Inflammatory macrophage (primary cell): ENCODE measurements at places on chromosomes 1 and 21.

DNA sequence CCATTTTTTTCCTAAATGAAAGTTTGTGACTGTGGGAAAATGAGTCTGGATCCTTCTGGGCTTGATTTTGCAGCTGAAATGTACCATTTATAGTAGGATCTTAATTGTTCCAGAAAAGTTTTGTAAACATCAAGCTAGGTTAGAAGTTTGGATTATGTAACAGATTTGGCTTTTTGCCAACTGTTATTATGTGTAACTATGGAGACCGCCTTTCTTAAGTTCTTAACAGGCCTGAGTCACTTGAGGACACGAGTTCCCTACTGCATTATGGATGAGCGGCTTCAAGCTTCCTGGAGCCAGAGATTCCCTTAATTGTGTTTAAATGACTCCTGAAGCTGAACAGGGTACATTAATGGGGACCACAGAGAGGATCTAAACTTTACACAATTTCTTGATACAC is 22.2 kb downstream of the SLC25A33 start:
- DNase-seq, result peak; percentile 84

GRCh38 chr1:78526496-78526895 is 35.7 kb downstream of the PTGFR start:
- no peak for DNase-seq

DNA sequence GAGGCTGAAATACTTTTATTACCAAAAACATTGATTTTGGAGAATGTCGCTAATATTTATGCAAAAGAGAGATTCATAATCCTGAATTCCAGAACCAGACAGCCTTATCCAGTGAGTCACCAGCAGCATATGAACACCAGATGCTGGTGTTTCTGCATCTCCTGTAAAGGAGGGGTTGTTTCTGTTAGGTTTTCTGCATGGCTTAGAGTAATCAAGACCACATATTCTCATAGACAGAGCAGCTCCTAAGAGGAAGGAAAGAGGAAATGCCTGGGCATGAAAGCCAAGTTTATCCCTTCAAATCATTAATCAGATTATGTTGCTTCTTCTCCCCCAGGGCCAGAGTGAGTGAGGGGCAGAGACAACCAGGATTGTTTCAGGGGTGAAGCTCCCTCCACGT is 86.2 kb downstream of the NGF start:
- no peak for DNase-seq

DNA sequence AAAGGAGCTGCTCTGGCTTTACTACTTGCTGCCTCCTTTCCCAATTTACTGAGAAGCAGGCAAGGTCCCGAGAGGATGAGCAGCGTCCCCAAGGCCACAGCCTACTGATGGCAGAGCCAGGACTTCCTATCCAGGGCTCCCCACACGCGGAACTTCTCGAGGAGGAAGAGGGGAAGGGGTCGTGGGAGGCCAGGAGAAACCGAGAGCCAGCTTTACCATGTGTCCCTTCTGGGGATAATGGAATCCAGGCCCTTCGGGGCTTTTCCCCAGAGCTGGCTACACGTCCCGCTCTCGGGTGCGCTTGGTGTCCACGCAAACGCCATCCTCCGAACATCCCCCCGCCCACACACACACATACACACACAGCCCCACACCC is 4.3 kb upstream of the CCN1 start:
- no peak for DNase-seq

DNA sequence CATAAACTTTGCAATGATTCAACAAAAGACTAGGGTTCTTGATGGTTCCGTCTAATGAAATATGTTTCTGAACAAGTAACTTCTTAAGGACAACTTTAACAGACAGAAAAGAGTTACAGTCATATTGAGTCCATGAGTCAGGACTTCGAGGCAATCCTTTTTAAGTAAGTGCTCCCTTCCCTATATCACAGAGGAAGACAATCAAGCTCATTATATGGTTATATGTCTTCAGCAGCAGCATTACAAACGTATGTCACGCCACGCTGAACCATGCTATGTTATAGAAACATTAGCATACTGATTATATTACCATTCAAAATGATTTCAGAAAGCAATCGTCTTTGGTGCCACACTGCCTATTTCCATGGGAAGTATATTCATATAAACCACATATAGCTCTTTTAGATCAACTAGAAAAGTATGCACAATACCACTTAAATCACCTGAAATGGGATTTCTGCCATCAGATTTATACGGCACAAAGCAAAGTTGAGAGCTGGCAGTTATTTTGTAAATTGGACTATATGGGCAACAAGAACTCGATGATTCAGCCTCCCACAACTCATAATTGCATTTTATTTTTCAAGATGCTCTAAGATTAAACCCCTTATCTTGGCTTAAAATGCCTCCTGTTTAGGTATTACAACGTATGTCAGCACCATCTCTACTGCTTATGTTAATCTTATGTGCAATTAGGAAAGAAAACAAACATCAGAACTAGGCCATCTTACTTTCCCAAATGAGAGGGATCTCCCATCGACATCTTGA is 111.3 kb upstream of the SAMSN1 start:
- DNase-seq, result no peak

- no peak for DNase-seq
Measured at GRCh38 chr1:88509379-88509778, 174.7 kb upstream of the PKN2 start.

DNA sequence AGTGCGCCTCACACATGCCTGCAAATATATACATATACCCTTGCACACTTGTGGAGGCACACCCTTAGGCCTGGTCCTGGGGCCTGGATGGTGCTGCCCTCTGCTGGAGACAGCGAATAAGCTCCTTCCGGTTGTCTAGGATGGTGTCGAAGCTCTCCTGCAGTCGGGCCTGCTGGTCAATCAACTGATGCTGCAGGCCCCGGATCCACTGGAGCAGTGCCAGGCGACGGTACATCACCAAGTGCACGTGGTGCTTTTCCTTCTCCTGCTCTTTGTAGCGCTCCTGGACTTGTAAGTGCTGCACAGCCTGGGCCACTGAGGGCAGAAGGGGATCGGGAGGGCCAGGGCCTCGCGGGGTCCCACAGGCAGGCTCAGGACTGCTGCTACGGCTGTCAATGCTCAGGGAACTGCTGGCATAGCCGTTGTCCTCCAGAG is 3.1 kb downstream of the C1orf216 start:
- DNase-seq, result peak; percentile 79

DNA sequence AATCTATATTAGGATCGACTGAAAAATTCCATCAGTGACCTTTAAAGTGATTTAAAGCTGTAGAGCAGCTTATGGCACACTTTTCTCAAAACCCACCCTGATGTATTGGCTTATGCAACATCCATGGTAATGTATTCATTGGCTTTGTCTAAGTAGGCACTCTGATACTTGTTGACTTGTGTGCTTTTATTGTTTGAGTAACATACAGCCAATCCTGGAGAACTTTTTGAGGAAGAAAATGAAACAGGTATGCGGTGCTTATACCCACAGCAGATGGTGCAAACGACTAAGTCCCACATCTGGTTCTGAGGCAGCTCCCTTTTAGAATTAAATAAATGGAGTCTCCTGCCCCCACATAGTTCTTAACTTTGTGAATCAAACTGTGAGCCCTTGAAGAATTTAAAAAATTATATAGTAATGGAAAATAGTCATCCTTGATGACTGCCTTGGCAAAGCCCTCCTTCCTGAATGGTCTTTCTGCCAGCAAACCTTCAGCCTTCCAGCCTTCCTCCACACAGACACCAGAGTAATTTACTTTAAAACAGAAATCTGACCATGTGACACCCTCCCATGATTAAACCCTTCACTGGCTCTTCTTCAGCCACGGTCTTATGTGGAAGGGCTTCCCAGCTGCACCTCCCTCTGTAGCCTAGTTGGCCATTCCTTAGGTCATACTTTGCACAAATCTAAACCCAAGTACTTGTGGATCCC is 116.0 kb downstream of the BCAR3 start:
- DNase-seq, result no peak

DNA sequence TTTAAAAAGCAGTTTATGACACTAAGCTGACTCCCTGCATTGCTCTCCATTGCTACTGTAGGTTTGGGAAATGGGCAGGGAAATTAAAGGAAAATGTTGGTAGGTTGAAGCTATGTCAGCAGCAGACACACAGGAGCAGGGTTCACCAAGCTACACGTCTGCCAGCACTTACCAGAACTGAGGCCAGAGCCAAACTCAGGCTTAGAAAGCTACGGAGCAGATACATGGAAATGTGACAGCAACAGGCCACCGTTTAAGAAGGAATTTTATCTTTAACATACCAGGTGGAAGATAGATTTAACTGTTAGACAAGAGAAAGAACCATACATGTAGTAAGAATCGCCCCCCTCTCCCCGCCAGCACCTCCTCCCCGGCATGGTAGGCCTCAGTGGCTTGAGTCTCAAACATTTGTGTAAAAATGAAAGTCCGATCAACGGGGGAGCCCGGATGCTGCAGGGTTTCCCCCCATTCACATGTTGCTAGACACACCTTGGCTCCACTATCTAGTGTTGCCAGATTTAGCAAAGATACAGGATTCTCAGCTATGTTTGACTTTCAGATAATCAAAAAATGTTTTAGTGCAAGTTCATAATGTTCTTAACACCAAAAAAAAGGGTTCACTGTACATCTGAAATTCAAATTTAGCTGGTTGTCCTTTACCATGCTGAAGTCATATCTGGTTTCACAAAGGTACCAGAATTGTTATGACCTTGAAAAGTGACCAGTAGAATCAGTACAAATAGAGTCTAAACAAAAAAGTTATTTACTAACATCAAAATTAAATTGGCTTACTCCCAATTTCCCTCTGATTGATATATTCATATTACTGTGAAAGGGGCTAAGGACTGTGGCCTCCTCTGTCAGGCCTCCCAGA is 6.7 kb downstream of the OR2T11 start:
- DNase-seq, result no peak

DNA sequence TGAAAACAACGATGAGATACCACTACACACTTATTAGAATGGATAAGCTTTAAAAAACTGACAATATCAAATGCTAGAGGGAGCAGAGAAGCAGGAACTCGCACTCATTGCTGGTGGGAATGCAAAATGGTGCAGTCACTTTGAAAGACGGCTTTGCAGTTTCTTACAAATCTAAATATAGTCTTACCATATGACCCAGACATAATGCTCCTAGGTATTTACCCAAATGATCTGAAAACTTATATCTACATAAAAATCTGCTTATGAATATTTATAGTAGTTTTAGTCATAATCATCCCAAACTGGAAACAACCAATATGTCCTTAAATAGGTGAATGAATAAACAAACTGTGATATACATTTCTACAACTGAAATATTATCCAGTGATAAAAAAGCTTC is 430.9 kb downstream of the MATN1 start:
- DNase-seq, result no peak

GRCh38 chr1:118649369-118650106 is 338.6 kb downstream of the TBX15 start:
- no peak for DNase-seq

DNA sequence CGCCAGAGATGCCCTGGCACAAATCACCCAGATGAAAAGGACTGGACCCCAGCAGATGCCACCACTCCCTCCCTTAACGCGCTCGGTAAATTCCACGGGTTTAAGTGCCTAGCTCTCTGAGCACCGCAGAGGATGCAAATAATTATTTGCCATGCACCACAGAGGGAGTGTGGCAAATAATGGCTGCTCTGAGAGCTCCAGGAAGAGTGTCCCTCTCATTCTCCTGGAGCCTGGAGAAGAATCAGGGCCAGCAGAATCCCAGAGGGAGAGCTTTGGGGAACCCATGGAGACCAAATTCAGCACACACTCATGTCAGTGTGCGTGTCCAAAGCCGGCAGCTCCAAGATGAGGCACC is 667 bp downstream of the HHIPL2 start:
- no peak for DNase-seq

DNA sequence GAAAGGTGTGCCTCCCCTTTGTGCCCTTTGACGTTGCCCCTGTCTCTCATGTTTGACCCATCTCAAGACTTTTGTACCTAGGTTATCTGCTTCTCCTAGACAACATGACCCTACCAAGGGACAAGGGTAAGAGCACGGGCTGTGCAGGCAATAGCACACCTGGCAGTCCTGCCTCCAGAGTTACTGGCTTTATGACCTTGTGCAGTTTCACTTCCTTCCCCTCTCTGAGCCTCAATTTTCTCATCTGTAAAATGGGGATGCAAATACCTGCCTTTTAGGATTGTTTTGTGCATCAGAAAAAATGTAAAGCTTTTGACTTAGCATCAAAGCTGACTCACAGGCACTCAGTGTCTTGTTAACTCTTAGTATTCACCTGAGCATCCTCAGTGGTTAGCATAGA is 36.4 kb downstream of the ELK4 start:
- no peak for DNase-seq

- DNase-seq, result no peak
Measured at GRCh38 chr1:15577691-15578090, 7.2 kb downstream of the AGMAT start.

DNA sequence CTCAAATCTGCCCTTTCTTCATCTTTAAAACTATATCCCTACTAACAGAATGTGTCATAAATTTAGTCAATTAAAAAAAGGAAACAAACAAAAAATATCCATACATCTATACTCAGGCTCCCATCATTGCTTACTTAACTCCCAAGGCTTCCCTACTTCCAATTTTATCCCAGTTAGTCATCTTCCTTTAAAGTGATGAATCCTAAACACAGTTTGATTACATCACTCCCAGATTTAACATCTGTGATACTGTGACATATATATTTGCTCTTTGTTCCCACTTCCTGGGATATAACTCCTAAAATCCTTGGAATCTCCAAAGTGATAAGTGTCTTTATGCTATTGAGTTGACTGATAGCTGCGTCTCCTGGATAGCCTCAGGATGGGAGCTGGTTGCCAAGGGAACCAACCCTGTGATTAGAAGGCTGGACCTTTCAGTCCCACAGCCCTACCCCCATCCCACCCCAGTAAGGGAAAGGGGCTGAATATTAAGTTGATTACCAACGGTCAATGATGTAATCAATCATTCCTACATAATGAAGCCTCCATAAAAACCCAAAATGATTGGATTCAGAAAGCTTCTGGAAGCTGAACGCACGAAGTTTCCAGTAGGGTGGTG is 21.6 kb downstream of the GLMN start:
- no peak for DNase-seq

DNA sequence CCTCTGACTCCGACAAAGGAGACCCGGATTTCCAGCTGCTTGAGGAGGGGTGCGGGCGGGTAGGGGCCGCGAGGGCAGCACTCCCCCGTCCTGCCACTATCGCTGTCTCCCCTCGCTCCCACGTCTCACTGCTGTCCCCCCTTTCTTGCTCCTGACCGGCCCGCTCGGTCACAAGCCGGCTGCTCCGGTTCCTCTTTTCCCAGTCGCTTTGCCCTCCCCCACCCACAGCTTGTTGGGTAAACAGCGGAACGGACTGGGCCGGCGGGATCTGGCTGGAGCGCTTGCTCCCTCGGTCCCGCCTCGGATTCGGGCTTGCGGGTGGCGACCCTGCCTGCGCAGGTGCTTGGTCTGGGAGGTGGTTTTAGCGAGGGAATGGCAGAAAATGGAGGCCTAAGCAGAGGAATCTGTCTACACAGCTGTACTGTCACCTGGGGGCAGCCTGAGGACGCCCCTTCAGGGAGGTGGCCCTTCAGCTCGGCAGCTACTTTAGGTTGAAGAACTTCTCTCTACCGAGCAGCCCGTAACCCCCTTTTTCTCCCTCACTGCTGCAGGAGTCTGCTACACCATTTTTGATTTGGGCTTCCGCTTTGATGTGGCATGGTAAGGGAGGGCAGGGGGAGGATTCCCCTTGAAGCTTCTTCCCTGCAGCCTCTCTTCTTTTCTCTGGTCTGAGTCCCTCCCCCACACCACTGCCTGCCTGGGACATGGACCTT is 645 bp downstream of the ATP6V0B start:
- peak; percentile 93 for DNase-seq
